HTR-8/SVneo (cell line): ENCODE measurements at places on chromosomes 4 and X.

DNA sequence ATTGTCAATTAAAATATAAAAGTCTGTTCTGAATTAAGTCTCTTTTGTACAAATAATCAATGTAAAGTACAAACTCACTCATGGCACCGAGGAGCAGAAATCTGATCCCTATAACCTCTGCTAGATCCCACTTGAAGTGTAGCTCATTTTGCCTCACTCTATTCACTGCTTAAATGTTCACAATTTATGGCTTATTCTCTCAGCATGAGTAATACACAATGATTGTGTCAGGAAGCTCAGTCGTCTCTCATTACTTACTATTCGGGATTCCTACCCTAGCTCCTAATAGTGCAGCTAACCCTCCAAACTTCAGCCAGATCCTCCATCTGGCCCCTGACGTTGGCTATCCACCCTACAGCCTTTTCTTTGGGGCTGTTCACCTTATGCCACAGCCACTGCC is 4.7 kb upstream of the AMMECR1 start:
- DNase-seq = no peak

GRCh38 chrX:103453655-103454054 is 65.6 kb downstream of the RAB40A start:
- DNase-seq = peak; percentile 23

DNA sequence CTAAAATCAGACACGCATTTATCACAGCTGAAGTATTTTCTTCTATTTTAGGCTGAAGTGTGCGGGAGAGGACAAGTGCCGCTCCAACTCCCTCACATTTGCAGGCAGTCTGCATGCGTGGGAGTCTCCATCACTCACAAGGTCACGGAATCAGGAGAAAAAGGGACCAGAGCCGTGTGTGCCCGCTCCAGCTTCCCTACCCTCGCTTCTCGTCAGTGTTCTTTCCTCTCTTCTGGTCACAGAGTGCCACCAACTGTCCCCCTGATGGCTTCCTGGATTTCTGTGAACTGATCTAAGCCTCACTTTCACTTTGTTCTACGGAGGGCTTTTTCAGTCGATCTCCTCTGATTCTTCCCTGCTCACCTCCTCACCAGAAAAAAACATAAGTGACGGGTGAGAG is 407.4 kb upstream of the AADAT start:
- no peak for DNase-seq

- no peak for DNase-seq
These were observed 242.6 kb downstream of the GPC3 start for GRCh38 chrX:133742602-133743305.

DNA sequence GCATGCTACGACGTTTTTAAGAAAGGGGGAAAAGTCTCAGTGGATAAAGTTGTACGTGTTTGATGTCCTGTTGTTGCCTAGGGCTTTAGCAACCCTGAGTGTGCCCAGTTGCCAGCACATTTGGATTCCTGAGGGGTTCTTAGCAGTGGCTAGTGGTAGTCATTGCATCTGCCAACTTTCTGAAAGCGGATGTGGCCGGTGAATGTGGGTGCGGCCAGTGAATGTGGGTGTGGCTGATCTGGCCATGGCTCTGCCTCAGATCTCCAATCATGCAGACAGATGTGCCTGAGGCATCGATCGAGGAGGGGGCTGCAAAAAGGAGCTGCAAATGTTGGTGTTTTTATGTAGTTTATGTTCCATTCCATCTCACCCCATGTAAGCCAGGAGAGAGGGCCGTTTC is 41.5 kb upstream of the FAT1 start:
- no peak for DNase-seq

DNA sequence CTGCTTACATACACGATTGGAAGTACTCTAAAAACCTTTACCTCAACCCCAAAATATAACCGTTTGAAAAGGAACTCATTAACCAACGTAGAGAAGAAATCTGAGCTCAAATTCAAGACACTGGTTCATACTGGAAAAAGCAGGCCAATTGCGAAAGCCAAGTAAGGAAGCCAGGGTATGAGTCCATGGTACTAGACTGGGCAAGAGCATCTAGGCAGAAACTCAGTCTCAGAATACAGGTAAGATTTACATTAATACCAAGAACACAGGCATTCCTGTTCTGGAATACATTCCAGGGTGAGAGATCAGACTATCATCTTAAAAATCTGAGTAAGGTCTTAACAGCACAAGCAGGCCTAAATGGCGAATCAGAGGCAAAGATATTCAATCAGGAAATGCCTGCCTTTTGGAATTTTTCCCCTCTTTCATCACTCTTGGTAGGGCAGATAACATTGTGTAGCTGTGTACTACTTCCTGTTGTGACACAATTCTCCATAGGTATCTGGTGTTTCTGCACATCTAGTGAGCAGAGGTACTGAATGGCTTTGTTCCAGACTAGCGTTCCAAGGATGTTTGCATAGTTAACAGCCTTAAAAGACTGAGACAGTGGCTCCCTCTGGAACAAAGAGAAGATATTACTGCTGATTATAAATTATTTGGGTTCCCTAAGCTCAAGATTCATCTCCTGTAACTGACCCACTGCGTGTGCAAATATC is 311.3 kb downstream of the PCDH19 start:
- no peak for DNase-seq

DNA sequence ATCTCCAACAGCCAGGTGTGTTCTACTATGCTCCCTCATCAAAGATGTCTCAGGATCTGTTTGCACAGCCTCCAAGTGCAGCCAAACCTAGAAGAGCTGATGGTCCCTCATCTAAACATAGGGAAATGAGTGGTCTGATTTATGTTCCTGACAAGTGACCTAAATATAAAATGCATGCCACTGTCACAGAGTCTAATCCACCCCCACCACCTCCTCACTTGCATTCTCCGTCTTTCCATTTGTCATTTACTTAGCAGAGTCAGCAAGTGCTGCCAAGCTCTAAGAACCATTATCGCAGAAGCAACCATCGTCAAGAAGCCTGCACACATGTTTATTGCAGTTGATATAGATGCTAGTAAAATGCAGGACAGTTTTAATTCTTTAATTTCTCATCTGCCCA is 33.1 kb upstream of the VCX3A start:
- no peak for DNase-seq

DNA sequence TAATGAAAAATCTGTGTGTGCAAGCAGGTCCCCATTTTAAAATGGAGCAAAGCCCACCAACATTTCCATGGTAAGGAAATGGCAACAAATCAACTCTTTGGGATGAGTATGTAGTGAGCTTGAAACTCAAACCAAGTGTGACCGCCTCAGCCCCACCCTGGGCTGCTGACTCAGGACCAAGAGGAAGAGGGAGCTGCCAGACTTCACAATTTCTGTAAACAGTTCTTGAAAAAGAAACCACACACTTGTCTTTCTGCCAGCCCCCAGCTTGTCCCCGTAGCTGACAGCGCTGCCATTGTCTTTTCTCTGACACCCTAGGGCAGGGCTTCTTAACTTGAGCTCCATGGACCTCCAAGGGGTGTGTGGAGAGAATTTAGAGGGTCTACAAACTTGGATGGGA is 10.3 kb downstream of the RTL5 start:
- DNase-seq = peak; percentile 73

DNA sequence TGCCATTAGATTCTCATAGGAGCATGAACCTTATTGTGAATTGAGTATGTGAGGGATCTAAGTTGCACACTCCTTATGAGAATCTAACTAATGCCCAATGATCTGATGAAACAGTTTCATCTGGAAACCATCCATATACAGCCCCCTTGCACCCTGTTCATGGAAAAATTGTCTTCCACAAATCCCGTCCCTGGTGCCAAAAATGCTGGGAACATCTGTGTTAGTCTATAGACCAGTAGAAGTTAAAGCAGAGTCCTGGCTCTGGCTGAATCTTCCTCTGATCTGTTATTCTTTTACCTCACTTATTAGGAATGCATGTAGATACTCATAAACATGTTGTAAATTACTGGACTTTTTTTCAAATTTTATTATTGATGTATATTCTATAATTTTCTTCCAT is 29.2 kb downstream of the SULT1B1 start:
- no peak for DNase-seq

DNA sequence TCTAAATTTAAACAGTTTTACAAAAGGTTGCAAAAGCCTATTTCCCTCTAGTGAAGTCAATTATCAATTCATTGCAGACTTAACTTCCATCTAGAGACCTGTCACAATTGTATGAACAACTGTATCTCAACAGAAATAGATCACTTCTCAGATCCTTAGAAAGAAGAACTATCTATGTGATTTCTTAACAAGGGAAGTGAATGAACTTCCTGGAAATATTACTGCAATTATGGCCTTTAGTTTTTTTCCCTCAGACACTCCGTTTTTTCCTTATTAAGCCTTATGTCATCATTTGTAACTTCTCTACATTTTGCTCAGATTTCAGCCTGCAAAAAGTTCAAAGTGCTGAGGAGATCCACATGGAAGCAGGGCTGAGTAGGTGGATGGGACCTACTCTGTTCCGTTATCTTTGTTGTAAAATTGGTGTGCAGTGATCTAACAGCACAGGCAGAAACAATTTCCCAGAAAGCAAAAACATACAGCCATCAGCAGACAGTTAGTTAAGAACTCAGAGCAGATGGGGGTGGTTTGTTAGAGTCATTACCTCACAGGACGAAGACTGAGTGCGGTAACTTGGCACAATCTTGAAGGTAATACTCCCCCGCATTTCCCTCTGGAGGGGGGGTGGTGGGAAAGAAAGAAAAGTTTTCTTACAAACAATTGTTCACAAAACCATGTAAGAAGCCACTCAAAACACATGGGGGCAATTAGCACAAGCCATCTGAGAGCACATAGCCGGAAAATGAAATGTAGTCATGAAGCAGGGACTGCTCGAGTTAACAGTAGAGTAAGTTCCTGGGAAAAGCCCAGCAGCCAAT is 112.3 kb downstream of the NYX start:
- no peak for DNase-seq

GRCh38 chr4:11201256-11201655 is 227.4 kb downstream of the HS3ST1 start:
- DNase-seq = no peak

- peak; percentile 38 for DNase-seq
These were observed 6.0 kb upstream of the EFNB1 start for GRCh38 chrX:68822641-68823410.

- DNase-seq = no peak
These were observed 121.5 kb downstream of the PPEF1 start for GRCh38 chrX:18828832-18829404.

GRCh38 chr4:36039026-36039425 is 205.3 kb downstream of the ARAP2 start:
- DNase-seq = no peak

GRCh38 chr4:185875316-185875907 is 63.4 kb upstream of the SORBS2 start:
- DNase-seq = no peak

DNA sequence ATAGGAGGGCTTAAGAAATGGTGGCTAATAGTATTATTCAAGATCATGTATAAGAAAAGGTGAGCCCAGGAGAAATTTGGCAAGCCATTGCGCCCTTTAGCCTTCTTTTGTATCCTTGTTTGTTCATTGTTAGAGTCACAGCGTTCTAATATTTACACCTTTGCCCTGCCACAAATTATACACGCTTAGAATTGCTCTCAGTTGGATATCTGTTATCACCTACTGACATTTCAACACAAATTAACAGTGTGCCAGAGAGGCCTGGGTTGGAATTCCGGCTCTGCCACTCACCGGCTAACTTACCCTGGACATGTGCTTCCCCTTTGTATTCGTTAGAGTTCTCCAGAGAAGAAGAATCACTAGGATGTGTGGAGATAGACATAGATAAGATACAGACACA is 148.7 kb upstream of the KIT start:
- no peak for DNase-seq

- DNase-seq = peak; percentile 7
These were observed 61.0 kb downstream of the ANXA3 start for GRCh38 chr4:78612398-78613178.

- DNase-seq = no peak
These were observed 5.0 kb downstream of the WAS start for GRCh38 chrX:48688531-48689150.

- no peak for DNase-seq
These were observed 204.2 kb upstream of the GPRIN3 start for GRCh38 chr4:89511776-89512175.

GRCh38 chr4:5967783-5968182 is 50.4 kb downstream of the C4orf50 start:
- DNase-seq = no peak

GRCh38 chrX:47481160-47481559 is 1.9 kb downstream of the ZNF41 start:
- DNase-seq = no peak

DNA sequence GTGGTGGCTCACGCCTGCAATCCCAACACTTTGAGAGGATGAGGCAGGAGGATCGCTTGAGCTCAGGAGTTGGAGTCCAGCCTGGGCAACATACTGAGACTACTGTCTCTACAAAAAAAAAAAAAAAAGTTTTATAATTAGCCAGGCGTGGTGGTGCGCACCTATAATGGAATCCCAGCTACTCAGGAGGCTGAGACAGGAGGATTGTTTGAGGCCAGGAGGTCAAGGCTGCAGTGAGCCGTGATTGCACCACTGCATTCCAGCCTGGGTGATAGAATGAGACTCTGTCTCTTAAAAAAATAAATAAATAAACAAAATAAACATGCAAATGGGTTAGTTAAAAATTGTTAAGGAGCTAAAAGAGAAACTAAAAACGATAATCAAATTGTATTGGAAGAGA is 7.7 kb downstream of the GLOD5 start:
- no peak for DNase-seq

DNA sequence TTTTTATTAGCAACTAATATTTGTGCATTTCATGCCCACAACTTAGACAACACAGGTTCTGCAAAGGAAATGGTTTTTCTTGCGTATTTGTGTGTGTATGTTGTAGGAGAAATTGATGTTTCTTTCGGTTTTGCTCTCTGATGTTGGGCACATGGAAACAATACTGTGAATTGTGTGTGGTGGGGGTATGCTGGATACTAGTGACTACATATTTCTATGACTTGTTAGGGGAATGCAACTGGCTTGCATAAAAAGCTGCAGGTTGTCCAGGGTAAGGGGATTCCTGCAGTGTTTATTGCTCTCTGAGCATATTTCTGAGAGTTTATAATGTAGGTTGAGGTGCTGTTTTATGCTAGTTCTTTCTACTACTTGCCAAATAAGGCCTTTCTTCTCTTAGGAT is 11.6 kb downstream of the DLG3 start:
- DNase-seq = no peak

DNA sequence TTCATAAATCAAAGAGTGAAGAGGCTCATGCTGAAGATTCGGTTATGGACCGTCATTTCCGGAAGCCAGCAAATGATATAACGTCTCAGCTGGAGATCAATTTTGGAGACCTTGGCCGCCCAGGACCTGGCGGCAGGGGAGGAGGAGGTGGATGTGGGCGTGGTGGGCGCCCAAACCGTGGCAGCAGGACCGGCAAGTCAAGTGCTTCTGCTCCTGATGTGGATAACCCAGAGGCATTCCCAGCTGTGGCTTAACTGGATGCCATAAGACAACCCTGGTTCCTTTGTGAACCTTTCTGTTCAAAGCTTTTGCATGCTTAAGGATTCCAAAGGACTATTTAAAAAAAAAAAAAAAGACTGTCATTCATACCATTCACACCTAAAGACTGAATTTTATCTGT is 44.0 kb upstream of the EFNB1 start:
- no peak for DNase-seq

DNA sequence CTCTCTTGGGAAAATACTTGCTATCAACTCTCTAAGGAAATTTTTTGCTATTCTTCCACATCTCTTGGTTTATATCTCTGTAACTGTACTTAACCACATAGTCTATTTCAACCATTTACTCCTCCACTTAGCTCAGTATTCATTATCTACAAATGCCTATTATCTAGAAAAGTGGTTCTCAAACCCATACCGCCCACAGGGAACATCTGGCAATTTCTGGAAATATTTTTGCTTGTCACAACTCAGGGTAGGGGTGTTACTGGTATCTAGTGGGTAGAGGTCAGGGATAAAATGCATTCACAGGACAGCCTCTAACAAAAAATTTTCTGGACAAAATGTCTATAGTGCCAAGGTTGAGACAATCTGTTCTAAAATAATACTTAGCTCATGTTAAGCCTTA is 14.4 kb downstream of the ATRX start:
- DNase-seq = no peak
